RWPE2 (cell line): ENCODE measurements at places on chromosomes 2 and 18.

DNA sequence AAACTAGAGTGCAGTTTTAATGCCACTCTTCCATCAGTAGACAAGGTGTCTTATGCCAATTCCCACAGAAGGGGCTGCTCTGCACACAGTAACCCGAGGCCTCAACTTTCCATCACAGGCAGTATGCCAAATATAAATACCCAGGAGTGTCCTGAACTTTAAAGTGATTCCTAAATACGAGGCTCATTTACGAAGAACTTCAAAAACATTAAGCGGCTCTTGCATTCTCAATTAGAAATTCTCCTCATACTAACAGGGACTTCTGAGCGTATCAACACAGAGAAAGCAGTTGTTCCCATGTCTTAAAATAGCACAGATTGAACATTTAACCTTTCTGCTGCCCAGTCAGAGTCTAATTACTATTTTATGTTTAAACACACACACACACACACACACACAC is 638.6 kb downstream of the ERBB4 start:
- DNase-seq: no peak

DNA sequence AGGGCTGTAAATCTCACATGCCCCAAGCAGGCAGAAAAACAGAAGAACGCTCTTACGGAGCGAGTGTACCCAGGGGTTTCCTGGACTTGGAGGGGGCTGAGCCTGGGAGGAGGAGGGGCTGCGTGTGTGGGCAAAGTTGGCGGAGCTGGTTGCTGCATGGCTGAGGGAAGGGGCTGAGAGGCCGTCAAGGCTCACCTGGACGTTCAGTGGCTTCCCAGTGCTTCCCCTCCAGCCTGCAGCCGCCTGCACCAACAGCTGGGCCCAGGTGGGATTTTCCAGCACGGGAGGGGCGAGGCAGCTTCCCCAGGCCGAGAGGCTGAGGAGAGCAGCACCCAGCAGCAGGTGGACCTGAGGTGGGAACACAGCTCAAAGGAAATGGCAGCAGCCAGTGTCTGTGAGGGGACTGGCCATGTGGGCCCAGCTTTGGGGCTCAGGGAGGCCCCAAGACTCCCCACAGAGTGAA is 70.6 kb upstream of the CTDP1 start:
- DNase-seq: peak; percentile 34

GRCh38 chr2:239464166-239465016 is 63.6 kb upstream of the HDAC4 start:
- DNase-seq: peak; percentile 39

- no peak for DNase-seq
Observed at GRCh38 chr2:221677688-221678087, 105.6 kb upstream of the EPHA4 start.

- no peak for DNase-seq
Observed at GRCh38 chr2:85522090-85522647, 16.8 kb upstream of the MAT2A start.
